Left lung (tissue), 14 donors: ENCODE measurements at places on chromosomes 12 and 14. TPM values are rescaled to one million over a fixed set of nuclear protein-coding genes. Genes with fewer than 3 reads are reported as not detected.

DNA sequence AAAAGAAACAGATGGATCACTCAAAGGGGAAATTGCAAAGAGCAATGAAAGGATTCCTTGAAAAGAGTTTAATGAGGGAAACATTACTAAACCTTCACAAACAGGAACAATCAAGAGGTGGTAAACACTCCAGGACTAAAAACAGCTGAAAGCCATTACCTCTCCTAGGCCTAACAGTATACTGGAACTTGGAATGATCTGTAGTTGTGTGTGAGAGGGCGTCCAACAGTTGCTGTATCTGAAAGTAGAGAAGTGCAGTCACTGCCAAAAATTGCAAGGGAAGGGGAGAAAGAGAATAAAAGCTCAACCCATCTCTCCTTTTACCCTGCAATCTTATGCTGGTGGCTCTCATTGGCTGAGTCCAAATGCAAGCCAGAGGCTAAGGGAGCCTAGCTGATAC lies 17.0 kb upstream of the MIS18BP1 start:
- no peak for DNase-seq

DNA sequence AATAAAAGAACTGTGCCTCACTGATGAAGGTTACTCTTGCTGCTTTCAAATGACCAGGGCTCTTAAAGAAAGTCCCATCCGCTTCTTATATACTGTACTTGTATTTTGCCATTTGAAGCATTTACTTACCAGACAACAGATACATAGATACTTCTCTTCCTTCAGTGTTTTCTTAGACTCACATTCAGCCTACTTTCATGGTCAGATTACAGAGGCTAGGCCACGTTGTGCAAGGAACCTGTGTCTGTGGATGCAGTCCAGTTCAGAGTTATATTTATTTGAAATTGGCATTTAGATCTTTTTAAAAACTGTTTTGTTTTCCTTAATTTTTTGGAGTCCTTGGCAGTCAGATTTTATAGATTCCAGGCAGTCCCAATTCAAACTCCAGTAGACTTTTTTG lies 6.2 kb downstream of the CHURC1 start:
- DNase-seq: no peak

- DNase-seq: no peak
Measured at GRCh38 chr14:48536318-48536717, 860.9 kb upstream of the MDGA2 start.

The CMA1 gene
- not detected for total RNA-seq

DNA sequence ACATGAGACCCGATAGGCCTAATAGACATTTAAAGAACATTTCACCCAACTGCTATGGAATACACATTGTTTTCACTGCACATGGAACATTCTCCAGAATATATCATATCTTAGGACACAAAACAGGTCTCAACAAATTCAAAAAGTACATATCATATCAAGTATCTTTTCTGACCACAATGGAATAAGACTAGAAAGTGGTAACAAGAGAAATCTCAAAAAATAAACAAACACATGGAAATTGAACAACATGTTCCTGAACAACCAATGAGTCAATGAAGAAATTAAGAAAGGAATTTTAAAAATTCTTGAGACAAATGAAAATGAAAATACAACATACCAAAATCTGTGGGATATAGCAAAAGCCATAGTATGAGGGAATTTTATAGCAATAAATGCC lies 208.1 kb downstream of the PTPRO start:
- no peak for DNase-seq

- DNase-seq: no peak
Measured at GRCh38 chr14:24875991-24876878, 173.7 kb downstream of the STXBP6 start.

The SERPINA12 gene
- not detected for total RNA-seq

DNA sequence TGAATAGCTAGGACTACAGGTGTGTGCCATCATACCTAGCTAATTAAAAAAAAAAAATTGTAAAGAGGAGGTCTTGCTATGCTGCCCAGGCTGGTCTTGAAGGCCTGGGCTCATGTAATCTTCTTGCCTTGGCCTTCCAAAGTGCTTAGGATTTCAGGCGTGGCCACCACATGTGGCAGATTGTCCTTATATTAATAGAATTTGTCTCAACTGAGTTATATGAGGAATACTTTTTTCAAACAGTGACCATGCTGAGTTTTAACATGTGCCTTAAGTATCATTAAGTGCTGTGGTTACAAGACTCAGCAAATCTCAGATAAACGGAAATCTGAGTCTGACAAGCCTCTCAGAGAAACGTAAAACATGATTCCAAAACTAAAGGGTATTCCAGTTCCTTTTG lies 83.2 kb upstream of the FERMT2 start:
- no peak for DNase-seq

DNA sequence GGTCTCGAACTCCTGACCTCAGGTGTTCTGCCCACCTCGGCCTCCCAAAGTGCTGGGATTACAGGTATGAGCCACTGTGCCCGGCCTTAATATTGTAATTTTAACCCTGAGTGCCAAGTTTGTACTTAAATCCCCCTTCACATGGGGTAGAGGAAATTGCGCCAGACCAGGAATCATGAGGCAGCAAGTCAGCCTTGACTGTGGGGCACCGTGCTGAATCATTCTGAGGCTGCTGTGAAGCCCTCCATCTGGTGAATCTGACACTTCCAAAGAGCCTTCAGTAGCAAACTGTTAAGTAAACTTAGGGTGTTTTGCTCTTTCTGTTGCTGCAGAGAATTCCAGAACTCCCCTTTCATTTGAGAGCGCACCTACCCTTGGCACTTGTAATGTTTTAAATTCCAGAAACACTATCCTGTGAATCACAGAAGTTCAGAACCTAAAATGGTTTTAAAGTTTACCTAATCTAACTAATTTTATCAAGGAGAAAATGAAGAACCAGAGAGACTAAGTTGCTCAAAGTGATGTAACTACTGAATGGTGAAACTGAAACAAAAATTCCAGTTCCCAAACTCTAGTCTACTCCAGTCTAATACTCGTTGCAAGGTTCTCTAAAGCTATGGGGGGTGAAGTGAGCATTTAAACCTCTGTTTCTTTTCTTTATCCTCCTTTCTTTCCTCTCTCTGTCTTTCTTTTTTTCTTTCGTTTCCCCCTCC lies 7.5 kb downstream of the HEBP1 start:
- DNase-seq: no peak

DNA sequence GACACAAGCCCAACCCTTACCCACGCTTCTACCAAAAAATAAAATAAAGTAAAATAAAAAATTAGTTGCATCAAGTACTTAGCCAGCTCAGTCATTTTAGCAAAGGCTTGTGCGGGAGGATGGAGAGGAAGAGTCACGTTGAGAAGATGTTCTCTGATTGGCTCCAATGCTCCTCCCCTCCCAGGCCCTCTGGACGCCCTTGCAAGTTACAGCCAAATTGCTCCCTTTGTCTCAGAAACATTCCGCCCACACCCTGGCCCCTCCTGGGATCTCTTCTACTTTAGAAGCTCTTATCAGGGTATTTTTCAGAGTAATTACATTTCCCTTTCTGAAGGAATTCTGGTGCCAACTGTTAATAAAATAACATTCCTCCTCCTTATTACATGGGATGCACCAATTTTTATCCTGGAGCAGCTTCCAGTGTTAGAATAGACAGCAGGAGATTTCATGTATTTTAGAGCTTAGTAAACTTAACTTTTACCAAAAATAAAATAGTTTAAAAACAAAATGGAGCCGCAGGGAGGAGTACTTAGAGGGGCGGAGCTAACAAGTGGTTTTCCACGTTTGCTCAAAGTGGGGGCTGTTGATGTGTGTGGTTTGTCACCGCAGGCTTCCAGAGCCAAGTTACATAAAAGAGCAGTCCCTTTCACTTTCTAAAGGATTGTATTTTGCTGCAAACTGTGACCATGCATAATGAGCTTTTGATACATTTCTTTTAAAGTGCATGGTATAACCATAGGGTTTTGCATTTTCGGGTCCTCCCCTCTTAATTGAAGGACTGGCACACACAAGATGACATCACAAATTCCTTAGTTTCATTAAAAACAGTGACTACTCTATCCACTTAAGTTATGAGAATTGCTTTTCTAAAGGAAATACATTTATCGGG lies 71.7 kb upstream of the RAP1B start:
- peak; percentile 9 for DNase-seq

- DNase-seq: no peak
Measured at GRCh38 chr14:34957771-34958286, 25.0 kb upstream of the SRP54 start.

The GPRC5A gene
- 478 TPM for total RNA-seq

DNA sequence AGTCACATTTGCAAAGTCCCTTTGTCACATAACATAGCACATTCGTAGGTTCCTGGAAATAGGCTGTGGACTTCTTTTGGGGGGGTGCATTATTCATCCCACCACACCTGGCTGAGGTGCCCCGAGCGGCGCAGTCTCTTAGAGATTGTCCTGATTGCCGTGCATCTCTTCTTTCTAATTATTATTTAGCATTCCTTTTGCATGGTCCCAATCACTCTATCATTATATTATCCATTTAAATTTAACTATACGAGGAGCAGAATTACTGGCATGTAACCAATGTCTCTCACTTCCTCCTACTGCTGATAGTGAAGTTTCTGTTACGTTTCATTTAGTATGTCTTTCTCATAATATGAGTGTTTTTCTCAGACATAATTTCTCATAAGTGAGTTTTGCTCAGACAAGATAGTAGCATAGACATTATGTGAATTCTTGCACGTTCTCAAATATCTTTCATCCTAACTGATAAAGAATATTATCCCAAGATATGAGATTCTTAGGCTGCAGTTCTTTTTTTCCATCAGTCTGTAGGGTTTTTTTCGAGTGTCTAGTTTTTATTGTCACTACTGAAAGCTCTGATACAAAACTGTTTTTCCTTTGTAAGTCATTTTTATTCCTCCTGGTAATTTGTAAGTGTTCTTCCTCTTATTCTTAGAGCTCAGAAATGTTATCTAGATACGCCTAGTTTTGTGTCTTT lies 444.3 kb downstream of the NELL2 start:
- no peak for DNase-seq

DNA sequence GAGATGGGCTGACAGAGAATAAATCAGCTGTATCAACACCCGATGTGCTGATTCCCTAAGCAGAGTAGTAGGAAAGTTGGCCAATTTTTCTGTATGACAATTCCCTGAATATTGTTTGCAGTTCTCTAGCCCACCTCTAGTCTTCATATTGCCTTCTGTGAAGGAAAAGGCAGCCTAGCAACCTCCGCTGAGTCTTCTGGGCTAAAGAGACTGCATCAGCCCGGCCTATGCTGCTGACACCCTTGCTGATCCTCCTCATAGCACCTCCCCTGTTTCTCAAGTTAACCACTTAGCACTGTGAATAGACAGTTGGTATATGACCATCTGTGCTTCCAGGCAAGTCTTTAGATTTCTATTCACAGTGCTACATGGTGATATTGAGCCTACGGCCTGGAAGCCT lies 161.1 kb upstream of the EGLN3 start:
- no peak for DNase-seq

The PPM1H gene
- 9.6 TPM for total RNA-seq

The CCDC91 gene
- 22.0 TPM for total RNA-seq

- DNase-seq: no peak
Measured at GRCh38 chr14:80930836-80931389, 10.6 kb downstream of the CEP128 start.

The ZNF384 gene
- total RNA-seq: 55.0 TPM

The GRIP1 gene
- total RNA-seq: 1.9 TPM

GRCh38 chr12:32098112-32098511 lies 8.5 kb upstream of the BICD1 start:
- DNase-seq: no peak

DNA sequence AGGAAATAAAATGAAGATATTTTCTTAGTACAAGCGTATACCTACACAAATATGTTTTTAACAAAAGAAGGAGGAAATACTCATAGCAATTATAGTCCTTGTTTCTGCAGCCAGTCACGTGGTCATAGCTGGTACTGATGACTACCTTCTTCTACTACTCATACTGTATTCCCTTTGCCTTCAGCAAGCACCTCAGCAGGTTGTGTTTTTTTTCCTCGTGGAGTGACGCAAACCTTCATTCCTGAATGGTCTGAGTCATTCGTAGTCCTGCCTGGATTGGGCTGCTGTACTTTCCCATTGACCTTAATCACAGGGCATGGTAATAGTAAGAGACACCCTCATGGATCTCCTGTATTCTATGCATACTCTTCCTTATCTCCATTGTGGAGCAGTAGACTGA lies 25.7 kb upstream of the SLC16A7 start:
- no peak for DNase-seq
